Dermis blood vessel endothelial cell (primary cell): ENCODE measurements at places on chromosomes 7 and 10.

- no peak for DNase-seq
Observed at GRCh38 chr10:86964061-86964846, 4.0 kb upstream of the ADIRF start.

- DNase-seq, result no peak
Observed at GRCh38 chr10:53209944-53210611, 437.5 kb upstream of the MBL2 start.

- no peak for DNase-seq
Observed at GRCh38 chr10:87685832-87686574, 26.3 kb downstream of the PAPSS2 start.

DNA sequence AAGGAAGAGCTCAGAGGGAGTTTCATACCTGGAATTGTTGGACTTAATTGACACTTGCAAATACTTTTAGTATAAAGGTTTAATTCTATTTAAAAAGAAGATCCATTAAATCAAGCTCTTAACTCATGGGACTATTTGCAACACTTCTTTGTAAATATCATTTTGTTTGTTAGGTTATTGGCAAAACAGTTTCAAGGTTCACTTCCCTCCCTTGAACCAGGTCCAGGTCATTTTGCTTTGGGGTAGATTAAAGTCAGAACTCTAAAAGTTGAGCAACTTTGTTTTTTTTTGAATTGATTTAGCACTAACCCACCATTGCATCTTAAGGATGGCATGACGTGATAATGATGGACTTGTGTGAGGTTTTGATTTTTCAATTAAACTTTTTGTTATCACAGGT, 45.9 kb downstream of the ZRANB1 start:
- no peak for DNase-seq

GRCh38 chr10:33136271-33136670, 178.2 kb upstream of the ITGB1 start:
- DNase-seq, result no peak

DNA sequence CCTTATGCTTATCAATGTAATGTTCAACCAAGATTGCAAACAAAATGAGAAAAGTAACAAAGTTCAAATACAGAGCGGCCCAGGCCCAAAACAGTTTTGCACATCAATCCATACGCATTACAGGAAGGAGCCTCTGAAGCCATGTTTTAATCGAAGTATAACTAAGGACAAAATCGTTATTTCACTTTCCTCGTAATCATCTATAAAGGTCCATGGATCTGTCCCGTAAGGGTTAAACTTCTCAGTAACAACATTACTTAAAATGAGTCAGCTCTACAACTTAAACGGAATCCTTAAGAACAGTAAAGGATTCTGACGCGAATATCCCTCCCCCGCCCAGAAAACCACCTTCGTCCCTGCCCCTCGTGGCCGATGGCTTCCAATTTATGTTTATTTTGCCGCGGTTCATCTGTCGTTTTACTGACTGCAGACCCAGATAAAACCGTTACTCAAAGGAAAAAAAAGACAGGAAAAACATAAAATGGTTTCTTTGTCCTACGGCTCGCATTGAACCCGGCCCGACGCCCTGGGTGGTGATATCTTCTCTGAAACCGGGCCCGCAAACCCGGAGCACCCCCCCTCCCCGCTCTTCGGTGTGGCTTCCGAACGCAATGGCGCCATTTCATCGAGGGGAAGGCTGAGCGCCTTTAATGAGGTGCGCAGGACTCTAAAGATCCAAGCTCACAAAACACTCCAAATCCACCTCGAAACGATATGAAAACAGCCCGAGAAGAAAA, 1.1 kb downstream of the HNRNPA2B1 start:
- DNase-seq, result peak; percentile 67

DNA sequence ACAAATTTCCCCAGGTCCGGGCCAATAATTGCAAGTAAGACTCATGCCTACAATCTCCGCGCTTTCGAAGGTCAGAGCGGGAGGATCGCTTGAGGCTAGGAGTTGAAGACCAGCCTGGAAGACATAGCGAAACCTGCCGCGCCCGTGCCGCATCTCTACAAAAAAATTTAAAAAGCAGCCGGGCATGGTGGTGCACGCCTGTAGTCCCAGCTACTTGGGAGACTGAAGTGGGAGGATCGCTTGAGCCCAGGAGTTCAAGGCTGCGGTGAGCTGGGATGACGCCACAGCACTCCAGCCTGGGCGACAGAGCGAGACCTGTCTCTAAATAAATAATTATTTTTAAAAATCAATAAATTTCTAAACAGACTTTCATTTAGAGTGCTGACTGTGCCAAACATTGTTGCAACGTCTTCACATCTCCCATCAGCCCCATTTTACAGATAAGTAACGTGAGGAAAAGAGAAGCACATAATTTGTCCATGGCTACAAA, 494 bp upstream of the CFAP43 start:
- DNase-seq, result no peak

DNA sequence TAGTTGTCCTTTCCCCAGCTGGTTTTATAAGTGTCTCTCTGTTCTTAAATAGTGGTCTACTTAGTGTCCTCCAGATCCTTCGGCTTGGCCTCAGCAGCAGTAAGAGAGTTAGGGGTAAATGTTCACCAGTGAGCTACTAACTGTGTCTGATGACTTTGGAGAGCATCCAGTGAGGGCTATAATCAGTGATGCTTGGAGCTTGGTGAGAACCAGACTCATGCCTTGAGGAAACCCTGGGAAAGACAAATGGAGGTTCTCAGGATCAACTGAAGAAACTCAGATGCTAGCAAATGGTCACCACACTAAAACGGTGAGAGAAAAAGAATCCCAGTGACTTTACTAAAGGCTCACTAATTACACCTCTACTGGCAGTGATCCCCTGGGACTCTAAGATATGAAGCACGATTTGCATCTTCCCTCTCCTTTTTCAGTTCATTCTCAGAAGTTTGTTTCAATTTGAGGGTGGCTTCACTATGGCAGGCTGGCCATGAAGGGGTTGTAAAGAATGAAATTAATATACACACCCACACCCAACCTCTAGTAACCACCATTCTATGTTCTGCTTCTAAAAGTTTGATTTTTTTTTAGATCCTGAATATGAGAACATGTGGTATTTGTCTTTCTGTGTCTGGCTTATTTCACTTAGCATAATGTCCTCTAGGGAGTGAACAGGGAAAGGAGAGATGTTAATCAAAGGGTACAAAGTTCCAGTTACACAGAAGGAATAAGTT, 177.9 kb downstream of the PDE1C start:
- DNase-seq, result no peak

DNA sequence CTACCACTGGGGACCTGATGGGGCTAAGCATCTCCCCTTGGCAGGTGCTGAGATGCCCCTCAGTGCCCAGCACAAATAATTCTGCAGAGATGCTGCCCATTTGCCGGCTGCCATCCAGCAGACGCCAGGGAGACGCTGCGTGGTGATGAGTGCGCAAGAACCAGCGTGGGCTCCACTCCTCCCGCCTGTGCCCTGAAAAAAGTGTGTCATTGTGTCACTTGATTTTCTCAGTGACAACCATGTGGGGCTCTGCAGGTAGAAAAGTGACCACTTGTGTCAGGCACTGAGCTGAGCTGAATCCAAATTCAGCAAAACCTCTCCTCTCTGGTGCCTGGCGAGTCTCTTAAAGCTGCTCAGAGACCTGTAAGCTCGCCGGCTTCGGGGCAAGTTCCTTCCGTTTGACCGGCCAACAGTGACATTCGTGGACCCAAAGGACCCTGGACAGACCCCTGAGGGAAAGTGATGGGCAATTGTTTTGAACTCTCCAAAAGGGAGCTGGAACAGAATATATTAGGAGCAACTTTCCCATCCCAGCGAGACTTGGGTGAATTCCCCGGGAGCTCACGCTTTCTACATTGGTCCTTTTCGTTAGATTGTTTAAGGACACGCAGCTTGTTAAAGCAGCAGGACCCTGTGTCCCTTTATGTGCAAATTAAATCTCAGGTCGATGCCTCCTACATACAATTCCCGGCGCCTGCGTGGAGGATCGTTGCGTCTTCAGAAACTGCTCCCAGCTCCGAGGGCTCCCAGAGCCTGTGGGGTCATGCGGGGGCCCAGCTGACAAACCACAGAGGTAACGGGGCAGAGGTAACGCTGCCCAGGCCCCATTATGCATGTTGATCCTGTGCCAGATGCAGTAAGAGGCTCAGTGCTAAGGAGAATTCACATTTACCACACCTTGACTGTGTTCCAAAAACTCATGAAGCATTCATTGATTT, 332.7 kb downstream of the ADARB2 start:
- DNase-seq, result no peak

DNA sequence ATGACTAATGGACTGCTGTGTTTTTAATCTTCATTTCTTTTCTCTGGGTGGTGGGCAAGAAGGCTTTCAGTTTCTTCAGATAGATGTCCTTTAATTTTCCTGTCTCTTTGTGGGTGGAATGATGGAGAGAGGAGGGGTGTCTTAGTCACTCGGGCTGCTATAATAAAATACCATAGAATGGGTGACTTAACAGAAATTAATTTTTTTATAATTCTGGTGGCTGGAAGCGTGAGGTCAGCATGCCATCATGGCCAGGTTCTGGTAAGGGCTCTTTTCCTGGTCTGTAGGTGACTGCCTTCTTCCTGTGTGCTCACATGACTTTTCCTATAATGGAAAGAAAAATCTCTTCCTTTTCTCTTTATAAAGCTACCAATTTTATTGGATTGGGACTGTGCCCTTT, 6.3 kb downstream of the RSBN1L start:
- DNase-seq, result no peak

DNA sequence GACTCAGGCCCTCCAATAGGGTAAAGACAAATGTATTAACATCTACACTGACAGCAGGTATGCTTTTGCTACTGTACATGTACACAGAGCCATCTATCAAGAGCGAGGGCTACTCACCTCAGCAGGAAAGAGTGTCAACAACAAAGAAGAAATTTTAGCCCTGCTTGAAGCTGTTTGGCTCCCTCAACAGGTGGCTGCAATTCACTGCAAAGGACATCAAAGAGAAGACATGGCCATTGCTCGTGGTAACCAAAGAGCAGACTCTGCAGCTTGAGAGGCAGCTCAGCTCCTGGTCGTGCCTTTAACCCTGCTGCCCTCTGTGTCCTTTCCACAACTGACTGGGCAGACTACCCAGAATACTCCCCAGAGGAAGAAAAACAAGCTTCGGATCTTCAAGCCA, 5.1 kb downstream of the AKR1B15 start:
- peak; percentile 11 for DNase-seq

DNA sequence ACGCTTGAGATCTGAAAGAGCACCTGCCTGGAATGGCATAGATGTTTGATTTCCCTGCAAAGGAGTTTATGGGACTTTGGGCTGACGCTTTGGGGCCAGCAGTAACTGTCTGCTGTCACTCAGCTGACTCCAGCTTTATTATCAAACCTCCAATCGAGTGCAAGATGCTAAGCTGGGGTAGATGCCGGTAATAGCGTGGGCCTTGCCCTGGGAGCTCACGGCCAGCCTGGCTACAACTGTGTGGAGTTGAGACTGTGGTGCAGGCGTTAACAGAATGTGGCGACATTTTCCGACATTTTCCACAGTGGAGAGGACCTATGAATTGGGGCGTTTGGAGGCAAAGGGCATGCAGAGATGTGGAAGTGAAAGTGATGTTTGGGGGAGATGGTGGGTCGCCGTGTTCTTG, 1.3 kb downstream of the CHST12 start:
- no peak for DNase-seq

GRCh38 chr10:28505359-28505959, 27.5 kb upstream of the WAC start:
- DNase-seq, result peak; percentile 2

DNA sequence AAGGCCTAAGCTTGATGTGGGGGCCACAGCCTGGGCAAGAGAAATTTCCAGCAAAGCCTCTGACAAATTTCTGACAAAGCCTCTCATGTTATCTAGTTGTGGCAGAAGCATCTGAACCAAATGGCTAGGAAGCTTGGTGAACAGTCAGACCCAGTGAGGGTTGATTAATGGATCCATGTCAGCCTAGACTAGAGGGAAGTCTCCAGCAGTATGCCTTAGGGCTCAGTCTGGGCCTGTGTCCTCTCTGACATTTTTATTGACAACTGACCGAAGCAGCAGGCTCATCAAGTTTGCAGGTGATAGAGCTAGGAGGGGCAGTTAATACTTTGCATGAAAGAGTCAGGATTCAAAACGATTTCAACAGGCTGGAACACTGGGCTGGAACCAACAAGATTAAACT, 25.3 kb downstream of the HIF1AN start:
- DNase-seq, result no peak

DNA sequence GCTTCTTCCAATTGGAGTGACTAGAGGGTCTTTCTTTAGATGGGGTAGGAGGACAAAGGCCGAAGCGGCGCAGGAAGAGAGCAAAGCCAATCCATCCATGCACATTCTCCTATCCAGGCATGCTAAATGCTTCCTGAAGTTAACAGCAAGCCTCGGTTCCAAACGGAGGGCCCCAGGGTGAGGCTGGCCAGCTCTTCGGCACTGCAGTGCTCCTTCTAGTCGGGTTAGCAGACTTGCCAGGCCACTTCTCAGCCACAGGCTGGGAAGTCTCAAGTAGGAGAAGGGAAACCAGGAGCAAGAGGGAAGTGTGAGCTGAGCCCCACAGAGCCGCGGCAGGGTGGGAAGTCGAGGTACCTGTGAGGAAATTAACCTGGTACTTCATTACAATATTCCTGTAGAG, 253.8 kb upstream of the INHBA start:
- DNase-seq, result no peak

DNA sequence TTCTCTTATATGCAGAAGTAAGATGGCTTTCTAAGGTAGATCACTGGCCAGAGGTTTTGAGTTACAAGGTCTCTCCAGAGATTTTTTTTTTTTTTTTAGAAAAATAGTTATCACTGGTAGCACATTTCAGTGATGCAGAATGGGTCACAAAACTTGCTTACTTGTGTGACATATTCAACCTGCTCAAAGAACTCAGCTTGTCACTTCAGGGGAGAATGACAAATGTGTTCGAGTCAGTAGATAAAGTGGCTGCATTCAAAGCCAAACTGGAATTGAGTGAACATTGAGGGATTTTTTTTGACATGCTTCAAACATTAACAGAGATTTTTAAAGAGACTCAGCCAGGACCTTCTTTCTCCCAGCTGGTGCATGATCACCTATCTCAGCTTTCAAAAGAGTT, 33.4 kb downstream of the PHTF2 start:
- no peak for DNase-seq

- DNase-seq, result no peak
Observed at GRCh38 chr10:117736655-117737054, 194.1 kb downstream of the EMX2 start.

- no peak for DNase-seq
Observed at GRCh38 chr10:62769574-62770242, 34.8 kb upstream of the ADO start.
